ENCODE measurements at places on chromosomes 7 and 10. TPM values are rescaled to one million over a fixed set of nuclear protein-coding genes. Genes with fewer than 3 reads are reported as not detected.

- DNase-seq = no peak
Measured at GRCh38 chr10:131111471-131112080, 199.9 kb downstream of the TCERG1L start.

The EPDR1 gene
- total RNA-seq = 46.3 TPM

DNA sequence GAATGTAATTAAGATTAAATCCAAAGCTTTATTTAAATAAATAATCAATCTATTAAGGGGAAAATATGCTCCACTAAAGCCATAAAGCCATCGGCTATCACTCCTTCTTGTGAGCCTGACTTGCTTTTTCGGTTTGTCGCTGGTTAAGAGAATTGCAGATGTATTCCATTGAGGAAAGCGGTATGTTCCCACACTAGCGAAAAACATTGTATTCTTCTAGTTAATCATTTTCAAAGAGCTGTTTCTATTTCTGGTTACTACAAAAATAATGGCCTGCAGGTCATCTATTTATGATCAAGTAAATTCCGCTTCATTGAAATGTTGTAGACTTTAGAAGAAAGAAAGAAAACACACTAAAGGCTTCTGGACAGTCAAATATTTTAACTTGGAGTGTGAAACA lies 173.4 kb downstream of the CACNB2 start:
- DNase-seq = no peak

DNA sequence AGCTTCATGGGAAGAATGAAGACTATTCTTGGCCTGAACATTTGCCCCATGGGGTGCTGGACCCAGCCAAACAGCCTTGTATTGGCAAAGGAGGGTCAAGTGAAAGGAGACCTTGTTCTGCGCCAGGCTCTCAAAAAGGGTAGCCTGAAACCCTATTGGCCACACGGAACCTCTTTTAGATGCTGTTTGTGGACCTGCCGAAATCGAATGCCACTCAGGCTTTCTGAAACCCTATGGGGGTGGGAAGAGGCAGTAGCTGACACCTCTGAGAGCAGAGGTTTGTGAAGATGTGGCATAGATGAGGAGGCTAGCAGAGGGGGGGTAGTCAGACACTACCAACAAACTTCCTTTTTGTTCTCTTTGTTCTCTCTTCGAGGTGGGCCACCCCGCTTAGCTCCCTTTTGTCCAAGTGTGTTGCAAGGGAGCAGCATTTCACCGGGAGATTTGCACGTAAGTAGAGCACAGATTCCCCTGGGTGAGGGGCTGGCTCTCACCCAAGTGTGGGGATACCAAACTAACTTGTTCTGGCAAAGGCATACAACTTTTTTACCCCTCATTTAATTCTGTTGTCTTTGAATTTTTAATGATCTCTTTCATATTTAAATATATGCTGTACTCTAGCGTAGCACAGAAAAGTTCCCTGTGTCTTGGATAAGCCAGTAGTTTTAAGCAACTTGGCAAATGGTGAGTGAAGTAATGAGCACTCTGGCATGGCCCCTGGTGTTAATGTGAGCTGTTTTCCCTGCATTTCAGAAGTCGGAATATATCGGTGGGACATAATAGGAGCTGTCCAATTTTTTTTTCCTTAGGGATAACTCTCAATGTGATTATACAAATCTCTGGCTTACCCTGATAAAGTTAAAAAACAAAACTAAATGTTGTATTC lies 107.7 kb downstream of the SEPTIN7 start:
- DNase-seq = no peak

DNA sequence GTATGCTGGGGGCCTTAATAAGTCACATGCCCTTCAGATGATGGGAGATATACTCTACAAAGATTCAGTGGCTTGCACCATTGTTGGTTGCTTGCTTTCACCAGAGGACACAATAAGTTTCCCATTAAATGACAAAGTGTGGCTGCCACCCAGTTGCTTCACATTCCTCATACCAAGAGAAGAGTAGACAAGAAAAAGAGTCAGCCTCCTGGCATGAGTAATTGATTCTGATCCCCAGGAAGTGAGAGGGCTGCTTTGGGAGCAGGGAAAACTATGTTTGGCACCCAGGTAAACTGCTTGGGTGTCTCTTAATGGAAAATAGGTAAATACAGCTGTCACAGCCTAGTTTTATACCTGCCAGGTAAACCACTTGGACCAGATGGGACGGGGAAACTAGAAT lies 66.7 kb upstream of the IL6 start:
- DNase-seq = no peak

The HYAL4 gene
- total RNA-seq = not detected

DNA sequence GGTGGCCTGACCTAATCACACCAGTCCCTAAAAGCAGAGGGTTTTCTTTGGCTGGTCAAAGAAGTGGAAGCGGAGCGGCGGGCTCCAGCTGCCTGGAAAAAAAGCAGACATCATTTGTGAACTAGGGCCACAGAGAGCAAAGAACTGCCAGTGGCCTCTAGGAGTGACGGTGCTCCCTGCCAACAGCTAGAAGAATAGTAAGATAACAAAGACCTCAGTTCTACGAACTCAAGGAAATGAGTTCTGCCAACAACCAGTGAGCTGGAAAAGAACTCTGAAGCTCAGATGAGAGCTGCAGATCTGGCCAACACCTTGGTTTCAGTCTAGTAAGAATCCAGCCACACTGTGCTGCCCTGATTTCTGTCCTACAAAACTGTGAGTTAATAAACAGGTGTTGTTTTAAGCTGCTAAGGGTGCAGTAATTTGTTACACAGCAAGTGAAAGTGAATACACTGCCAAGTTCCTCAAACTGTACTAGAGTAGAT lies 178.0 kb downstream of the SRPK2 start:
- no peak for DNase-seq

DNA sequence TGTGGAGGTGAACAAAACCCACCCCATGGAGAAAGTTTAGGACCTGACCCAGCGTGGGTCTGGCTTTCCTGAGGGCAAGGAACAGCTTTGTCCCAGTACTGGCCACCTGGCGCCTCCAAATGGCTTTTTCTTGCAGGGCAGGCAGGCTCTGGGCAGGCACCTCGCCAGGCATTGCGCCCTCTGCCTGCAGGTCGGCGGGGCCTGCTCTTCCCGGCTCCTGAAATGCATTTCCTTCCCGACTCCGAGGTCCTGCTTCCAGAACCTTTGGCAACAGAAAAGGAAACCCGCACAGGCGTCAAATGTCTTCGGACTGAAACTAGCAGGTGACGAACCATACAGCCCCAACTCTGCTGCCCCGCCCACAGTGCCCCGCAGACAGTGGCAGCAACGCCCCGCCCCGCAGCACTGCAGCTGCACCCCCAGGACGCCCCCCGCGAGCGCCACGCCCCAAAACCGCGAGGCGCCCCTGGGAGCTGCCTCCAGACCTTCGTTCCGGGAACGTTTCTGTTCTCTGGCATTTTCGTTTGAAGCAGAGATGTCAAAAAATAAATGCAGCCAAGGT lies 65.5 kb downstream of the C10orf143 start:
- DNase-seq = peak; percentile 86

- no peak for DNase-seq
Measured at GRCh38 chr7:112721366-112721765, 68.8 kb downstream of the TMEM168 start.

The NAT16 gene
- total RNA-seq = not detected

DNA sequence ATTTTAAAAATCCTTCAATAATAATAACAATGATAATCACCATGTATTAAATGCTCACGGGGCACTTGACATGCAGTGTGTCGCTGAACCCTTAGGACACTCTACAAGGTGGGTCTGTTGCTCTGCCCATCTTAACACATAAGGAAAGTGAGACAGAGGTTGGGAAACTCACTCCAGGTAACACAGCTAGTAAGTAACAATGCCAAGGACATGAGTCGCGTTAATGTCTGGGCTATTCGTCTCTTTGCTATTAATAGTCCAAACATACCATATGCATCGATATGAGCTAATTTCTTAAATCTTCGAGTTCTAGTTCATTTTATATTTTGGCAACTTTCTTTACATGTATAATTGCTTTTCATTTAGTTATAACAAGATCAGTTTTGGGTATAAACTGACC lies 79.5 kb downstream of the BEND7 start:
- DNase-seq = no peak

GRCh38 chr10:34299105-34299611 lies 515.9 kb downstream of the PARD3 start:
- no peak for DNase-seq

The ADAM22 gene
- total RNA-seq = 2.3 TPM

GRCh38 chr7:112398534-112398933 lies 51.7 kb upstream of the IFRD1 start:
- no peak for DNase-seq

The PPP1R9A gene
- 13.8 TPM for total RNA-seq

- no peak for DNase-seq
Measured at GRCh38 chr10:124596116-124596785, 134.6 kb downstream of the LHPP start.

DNA sequence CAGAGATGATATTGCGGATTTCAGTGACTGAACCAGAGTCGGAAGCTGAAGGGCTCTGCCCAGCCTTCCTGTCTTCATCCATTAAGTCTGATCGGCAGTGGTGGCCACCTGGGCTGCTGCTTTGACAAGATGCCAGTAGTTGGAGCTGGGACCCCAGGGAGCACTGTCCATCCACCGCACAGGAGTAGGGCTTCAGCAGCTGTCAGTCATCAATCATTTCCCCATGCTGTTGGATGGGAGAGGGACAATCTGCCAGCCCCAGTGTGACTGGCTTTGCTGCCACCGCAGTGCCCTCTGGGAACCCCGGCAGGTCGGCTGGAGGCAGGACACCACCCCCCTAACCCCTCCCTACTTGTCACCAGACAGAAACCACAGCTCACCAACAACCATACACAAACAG lies 23.0 kb upstream of the GPR146 start:
- no peak for DNase-seq

The MACROH2A2 gene
- total RNA-seq = 4.7 TPM

- DNase-seq = no peak
Measured at GRCh38 chr10:87918254-87918859, 54.9 kb downstream of the PTEN start.

The UPK3BL2 gene
- total RNA-seq = 9.9 TPM

GRCh38 chr7:125059861-125060456 lies 130.3 kb upstream of the POT1 start:
- no peak for DNase-seq

The AASS gene
- 24.7 TPM for total RNA-seq

The ETV1 gene
- total RNA-seq = 5.7 TPM

DNA sequence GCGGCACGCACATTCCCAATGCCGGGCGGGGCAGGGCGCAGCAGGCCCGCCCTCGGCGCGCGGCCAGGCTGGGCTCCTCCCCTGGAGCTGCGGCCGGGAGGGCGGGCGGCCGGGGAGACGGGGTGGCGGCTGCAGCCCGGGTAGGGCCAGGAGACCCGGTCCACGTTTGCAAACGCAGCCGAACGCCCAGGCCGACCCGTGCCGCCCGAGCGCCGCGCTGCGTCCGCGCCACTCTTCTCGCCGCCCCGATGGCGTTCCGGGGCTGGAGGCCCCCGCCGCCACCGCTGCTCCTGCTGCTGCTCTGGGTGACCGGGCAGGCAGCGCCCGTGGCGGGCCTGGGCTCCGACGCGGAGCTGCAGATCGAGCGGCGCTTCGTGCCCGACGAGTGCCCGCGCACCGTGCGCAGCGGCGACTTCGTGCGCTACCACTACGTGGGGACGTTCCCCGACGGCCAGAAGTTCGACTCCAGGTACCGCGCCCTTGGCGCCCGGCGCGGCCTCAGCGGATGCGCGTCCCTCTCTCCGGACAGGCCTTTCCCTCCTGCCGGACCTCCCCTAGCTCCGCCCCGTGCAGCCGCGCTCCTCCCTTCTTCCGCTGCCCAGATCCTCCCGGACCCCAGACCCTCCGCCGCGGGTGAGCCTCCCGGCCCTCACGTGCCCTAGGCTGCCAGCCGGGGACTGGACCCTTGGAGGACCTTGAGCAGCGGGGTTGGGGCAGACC lies at the start of gene FKBP9:
TSS of gene FKBP9 (plus strand) at position 115 of the 720 bp plus-strand sequence. CDS start at position 249, 134 bp downstream.
- DNase-seq = peak; percentile 96

- DNase-seq = no peak
Measured at GRCh38 chr10:46289209-46289810, 2.5 kb downstream of the ANTXRL start.

DNA sequence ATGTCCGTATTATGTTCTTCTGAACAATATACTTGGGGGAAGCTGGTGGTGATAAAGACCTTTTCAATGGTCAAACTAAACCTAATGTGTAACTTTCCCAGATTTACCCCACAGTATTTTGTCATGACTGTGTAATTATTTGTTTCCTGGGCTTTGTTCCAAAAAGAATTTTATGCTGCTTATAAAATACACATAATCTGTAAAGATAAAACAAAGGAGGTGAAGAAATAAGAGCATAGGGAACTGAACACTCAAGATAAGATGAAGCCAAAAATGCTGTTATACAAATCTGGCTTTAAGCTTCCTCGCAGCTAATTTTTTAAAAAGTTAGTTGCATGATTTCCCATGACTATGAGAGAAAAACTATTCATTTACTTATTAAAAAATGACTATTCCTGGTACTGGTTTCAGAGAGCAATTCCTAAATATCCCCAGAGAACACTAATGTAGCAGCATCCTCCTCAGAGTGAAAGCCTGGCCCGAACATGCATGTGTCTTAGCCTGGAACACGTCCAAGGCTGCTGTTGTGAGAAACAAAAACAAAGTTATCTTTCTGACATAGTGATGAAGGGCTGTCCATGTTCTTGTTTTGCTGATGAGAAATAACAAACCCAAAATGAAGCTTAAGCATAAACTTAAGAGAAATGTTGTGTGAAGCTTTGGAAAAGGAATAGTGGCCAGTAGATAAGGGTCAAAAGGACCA lies 33.9 kb downstream of the MALSU1 start:
- no peak for DNase-seq

DNA sequence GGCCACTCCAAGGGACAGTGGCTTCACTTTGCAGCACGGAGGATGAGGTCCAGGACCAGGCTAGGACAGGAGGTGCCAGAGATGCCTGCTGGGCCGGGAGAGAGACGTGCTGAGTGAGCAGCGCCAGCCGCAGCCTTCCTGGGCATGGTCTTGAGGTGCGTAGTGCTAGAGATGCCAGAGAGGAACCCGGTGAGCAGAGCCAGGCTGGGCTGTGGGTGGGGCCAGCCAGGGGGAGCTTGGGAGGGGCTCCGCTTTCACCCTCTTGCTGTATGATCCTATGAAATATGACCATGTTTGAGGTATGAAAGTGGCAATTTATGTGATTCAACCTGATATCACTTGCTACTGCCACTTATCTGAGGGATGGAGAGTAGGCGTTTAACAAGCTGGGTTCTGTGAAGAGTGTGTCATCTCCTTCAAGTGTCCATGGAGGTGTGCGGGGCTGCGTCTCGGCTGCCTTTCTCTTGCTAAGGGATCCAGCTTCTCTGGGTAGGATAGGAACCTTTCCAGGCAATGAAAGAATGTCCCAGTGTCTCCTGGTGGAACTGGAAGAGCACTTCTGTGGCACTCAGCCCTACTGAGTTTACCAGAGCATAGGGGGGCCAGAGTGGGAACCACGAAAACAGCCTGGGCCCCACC lies 518.4 kb upstream of the FOXK1 start:
- DNase-seq = no peak

DNA sequence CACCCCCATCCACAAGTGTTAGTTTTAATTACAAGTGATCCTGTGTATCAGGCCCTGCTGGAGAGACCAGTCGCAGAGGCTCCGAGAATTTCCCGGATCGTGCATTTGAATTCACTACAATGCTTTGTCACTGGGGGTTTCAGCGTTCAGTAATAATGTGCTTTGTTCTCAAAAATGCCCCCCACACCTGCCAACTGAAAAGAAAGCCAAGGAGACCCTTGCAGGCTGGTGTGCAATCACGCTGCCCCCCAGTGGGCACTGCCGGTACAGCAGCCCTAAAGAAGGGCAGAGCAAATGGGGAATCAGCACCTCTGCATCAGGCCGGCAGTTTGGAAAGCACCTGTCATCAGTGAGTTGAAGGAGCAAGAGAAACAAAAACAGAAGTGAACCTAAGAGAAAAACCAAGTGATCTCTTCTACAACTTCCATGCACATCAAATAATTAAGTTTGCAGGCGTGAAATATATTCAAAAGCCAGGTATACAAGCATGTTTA lies 177.6 kb downstream of the PARD3 start:
- DNase-seq = no peak

Measured in mesenteric fat pad (tissue), 1 donor.